Myocyte (in vitro differentiated cells): ENCODE measurements at places on chromosomes 6 and 20. TPM values are rescaled to one million over a fixed set of nuclear protein-coding genes. Genes with fewer than 3 reads are reported as not detected.
A peak's percentile ranks its signal among the peaks of the same experiment; 100 is the strongest.

Gene RAMACL
- total RNA-seq: 0.43 TPM in 1 of 2 replicates, not detected in the other

Gene SRSF12
- total RNA-seq: not detected in 2 replicates

Gene MDFI
- not detected in 2 replicates for total RNA-seq

GRCh38 chr20:37158248-37158647 lies 20.9 kb upstream of the RPN2 start:
- DNase-seq: no peak

DNA sequence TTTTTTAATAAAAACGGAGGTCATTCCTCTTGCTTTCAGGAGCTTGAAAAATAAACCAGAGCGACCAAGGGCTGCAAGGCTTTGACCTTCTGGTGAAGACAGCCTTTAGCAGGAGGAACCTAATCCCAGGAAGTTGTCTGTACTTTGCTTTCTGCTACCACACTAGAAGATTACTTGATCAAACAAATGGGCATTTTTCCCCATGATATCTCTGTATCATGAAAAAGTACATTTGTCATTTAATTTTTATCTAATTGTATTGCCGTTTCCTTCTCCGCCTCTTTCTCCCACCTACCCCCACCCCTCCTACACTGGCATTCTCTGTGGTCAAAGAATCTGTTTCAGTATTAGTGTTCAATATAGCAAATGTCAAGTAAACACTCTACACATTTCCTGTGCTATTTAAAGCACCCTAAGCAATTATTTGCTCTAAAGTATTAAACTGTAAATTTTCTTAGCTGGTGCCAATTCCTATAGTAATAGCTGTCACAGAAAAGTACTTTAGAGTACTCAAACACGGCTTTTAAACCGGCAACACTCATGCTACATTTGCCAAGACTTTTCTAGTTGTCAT lies 29.7 kb downstream of the ATXN1 start:
- DNase-seq: no peak

DNA sequence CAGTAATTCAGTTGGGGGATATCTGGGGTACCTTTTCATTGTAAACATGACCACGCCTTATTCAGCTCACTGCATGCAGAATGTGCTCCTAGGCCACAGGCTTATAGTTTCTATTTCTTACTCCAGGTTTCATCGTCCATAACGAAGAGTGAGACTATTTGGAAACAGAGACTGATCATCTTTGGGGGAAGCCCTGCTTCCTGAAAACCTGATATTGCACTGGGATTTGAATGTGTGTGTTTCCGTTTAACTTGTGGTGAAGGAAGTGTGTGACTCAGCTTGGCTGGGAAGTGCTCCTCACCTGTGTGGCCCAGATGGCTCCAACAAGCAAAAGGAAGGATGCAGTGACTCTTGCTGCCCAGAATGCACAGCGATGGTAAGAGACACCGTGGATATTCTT lies 19.6 kb upstream of the LTV1 start:
- DNase-seq: no peak

GRCh38 chr20:52105442-52106422 lies 85.8 kb downstream of the ZFP64 start:
- no peak for DNase-seq

GRCh38 chr6:21804941-21805610 lies 211.5 kb downstream of the SOX4 start:
- no peak for DNase-seq

DNA sequence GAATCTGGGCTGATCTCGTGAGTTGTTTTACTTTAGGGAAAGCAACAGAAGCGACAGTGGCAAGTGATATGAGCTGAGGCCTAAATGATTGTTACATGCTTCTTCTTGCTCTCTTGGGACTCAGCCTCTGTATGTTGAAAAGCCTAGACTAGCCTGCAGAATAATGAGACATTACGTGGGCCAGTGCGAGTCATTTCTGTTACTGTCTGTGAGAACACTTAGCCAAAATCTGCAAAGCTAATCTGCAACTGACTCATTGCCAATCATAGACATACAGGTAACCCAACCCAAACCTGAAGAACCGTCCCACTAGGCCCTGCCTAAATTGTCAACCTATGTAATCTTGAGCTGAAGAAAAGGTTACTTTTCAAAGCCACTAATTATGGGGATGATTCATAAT lies 77.4 kb upstream of the F13A1 start:
- no peak for DNase-seq

DNA sequence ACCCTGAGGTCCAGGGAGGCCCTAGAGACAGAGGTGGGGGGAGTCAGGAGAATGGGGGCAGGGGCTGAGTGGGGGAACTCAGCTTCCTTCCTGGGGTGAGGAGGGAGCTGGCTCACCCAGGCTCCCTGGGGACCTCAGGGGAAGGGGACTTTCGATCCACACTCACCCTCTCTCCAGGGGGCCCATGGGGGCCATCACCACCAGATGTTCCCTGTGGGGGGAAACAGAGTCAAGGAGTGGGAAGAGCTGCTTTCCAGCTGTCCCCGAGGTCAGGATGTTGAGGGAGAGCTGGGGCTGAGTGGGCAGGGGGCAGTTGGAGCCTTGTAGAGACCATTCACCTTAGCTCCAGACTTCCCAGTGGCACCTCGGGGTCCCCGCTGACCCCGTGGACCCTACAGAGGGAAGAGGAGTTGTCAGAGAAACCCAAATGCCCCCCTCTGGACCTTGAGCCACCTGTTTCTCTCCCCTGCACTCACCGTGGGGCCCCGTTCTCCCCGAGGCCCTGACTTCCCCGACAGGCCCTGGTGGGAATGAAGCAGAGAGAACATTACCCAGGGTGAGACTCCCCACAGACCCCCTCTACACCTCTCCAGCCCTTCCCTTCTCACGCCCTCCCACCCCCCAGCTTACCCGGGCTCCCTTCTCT lies 18.6 kb downstream of the COL11A2 start:
- DNase-seq: no peak

DNA sequence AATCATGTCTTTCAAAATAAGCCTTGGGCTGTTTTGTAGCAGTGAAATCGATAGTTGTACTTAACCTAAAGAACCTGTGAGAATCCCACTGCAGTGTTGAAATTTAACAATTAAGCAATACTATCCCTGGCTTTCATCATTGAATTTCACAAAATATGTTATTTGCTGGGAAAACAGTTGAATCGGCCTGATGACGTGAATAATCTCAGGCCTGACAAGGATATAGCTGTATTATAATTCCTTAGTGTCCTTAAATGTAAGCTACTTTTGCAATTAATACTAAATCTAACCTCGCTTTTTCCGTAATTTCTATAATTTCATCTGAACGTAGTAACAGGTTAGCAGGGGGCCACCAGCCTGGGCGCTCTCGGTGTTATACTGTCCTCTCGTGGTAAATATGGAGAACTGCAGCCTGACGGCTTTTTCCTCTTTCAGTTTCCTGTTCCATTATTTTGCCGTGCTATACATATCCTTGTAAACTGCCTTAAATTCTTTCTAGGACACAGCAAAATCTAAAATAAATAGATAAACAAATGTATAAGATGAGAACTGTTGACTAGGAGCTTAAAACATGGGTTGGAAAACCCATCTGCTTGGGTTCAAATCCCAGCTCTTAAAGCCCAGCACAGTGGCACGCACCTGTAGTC lies 24.0 kb downstream of the MTFR2 start:
- DNase-seq: peak; percentile 56

DNA sequence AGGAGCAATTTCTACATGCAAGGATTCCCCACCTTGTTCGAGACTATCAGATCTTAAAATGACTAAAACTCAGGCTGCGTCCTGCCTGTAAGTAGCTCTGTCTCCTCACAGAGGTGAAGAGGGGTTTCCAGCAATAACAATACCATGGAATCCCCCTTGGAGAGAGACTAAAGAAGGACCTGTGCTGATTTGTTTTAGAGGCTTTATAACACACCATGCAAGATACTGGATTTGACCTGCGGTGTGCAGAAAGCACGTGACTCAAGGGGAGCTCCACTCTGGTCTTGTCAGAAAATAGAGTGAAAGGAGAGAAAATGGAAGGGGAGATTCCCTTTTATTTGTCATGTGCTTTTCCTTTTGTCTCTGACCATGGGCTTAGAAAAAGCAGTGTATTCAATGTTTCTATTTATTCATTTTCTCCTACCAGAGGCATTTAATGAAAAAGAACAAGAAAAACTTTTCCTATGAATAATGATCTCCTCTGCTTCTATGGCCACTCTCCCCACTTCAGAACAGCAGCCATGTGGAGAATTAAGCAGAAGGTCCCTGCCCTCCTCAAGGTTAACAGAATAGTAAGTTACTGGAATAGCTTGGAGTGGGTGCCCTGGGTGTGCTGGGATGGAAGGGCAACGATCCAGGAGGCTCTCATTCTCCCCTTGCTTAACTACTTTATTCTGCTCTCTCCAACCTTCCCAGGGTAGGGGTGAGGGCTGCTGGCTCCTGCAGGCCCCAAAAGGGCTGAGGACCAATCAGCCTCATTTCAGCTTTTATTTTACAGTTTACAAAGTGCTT lies 19.2 kb upstream of the MRPS10 start:
- DNase-seq: no peak
